Chondrocyte (in vitro differentiated cells): ENCODE measurements at places on chromosomes 6 and 20. TPM values are rescaled to one million over a fixed set of nuclear protein-coding genes. Genes with fewer than 3 reads are reported as not detected.

DNA sequence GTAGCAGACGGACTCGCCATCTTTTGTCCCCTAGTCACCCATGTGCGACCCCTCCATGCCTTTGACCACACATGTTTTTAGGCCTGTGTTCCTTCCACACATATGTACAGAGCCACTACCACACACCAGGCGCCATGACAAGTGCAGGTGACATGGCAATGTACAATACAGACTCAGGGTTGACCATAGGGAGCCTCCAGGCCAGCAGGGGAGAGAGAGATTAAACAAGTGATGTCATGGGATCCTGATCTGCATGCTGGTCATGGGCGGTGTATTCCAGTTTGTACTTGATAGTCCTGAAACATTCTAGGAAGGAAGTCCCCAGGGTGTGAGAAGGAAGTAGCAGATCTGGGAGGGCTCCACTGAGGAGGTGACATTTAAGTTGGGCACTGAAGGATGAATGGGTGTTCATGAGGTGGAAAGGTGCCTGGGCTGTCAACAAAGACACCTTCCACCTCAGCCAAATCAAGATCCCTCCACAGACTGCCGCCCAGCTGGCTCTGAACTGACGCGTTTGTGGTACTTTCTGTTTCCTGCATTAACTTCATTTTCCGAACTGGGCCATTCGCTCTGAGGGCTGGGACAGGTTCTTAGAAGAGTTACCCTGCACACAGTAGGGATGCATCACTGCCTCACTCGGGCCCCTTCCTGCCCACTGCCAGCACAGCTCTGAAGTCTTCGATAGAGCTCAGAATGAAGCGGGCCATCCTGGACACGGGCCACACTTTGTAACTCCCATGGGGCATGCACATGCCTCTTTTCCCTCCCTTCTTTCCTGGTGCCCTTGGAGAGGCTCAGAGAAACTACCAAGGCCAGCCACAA, 94.0 kb downstream of the NOL4L start:
- peak; percentile 30 for DNase-seq
- peaks cover 3% of the 10 kb centered on the region for H3K36me3 ChIP-seq
- no peaks in the 10 kb centered on the region for H3K27me3 ChIP-seq
- no peak overlapping the region for H3K27ac ChIP-seq
- no peak overlapping the region for H3K4me3 ChIP-seq
- no peaks in the 10 kb centered on the region for H3K4me1 ChIP-seq

DNA sequence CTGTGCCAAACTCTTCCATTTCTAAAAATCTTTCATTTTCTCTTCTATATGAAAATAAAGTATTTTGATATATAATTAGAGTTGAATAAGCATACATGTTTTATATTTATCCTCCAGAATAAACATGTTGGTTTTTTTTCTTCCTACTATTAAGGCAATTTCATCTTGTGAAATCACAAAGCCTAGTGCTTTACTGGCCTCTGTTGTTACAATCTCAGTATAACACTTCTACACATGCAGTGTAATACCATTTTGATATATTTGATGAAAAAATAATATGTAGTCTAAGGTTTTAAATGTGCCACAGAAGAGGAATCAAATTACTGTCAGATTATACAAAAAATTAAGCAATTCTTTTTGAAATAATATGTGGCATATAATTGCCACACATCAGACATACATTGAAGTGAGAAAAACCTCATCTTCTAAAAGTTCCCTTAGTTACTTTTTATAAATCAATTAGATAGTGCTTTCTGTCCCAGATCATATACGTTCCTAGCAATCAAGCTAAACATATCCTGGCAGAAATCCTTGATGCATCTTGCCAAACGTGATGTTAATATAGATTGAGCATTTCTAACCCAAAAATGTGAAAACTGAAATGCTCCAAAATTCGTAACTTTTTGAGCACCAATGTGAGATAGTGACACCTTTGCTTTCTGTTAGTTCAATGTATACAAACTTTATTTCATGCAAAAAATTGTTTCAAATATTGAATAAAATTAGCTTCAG, 225.1 kb upstream of the MANEA start:
- H3K27me3 ChIP-seq = peaks cover 10% of the 10 kb centered on the region
- no peaks in the 10 kb centered on the region for H3K4me1 ChIP-seq
- H3K27ac ChIP-seq = no peak overlapping the region
- no peak overlapping the region for H3K4me3 ChIP-seq
- DNase-seq = no peak

DNA sequence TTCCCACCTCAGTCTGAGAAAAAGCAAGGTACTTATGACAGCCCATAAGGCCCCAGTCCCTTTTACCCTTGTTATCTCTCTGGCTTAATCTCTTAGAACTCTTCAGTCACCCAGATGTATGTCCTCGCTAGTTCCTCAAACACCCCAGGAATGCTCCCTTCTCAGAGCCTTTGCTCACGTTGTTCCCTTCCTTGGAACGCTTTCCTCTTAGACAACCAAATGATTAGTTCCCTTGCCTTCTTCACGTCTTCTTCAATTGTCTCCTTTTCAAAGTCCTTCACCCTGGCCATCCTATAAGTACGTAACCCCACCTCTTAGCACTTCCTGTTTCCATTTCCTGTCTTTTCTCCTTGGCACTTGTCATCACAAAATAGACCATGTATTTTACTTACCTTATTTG, 1.1 kb upstream of the APOBEC2 start:
- no peak for DNase-seq
- no peak overlapping the region for H3K27ac ChIP-seq
- peaks cover 4% of the 10 kb centered on the region for H3K27me3 ChIP-seq

DNA sequence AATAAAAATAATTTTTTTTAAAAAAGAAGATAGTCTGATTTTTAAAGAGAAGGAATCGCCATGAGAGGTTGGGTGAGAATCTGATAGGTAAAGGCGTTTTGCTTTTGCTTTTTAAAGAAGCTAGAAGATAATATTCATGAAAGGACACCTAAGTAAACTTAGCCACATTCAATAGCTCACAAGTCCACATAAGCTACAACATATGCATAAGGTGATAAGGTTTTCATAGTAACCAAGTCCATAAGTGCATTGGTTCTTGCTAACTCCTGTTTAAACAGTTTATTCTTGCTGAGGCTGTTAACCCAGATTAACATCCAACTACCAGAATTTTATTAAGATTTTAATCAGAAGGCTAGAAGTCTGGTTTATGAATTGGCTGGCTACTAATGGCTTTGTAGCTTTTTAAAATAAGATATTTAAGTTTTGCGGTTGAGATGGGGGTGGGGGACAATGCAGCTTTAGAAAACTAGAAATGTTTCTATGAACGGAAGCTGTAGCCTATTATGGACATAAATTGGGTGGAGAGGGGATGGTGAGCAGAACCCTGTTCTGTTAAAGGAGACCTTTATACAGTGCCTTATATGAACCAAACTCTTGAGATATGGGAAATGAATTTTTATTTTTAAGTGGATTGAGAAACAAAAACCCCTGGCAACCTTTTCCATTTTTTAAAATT, 235.1 kb downstream of the ZFAND3 start:
- no peak overlapping the region for H3K4me3 ChIP-seq
- no peaks in the 10 kb centered on the region for H3K27me3 ChIP-seq
- no peak overlapping the region for H3K27ac ChIP-seq

GRCh38 chr6:164693944-164694343, 615.5 kb downstream of the C6orf118 start:
- no peak overlapping the region for H3K4me3 ChIP-seq
- H3K27ac ChIP-seq = no peak overlapping the region
- H3K4me1 ChIP-seq = no peaks in the 10 kb centered on the region
- no peaks in the 10 kb centered on the region for H3K27me3 ChIP-seq
- no peak for DNase-seq

GRCh38 chr20:35551503-35551902, 9.6 kb downstream of the ERGIC3 start:
- peaks cover 28% of the 10 kb centered on the region for H3K36me3 ChIP-seq
- DNase-seq = peak; percentile 55
- H3K4me1 ChIP-seq = no peaks in the 10 kb centered on the region

- no peaks in the 10 kb centered on the region for H3K27me3 ChIP-seq
- H3K4me1 ChIP-seq = no peaks in the 10 kb centered on the region
These were observed 73.1 kb downstream of the AGPAT4 start for GRCh38 chr6:161200610-161201370.

GRCh38 chr20:24616258-24617079, 147.0 kb downstream of the SYNDIG1 start:
- no peak overlapping the region for H3K4me3 ChIP-seq
- H3K27ac ChIP-seq = no peak overlapping the region
- H3K27me3 ChIP-seq = peaks cover 3% of the 10 kb centered on the region
- H3K4me1 ChIP-seq = peaks cover 5% of the 10 kb centered on the region

DNA sequence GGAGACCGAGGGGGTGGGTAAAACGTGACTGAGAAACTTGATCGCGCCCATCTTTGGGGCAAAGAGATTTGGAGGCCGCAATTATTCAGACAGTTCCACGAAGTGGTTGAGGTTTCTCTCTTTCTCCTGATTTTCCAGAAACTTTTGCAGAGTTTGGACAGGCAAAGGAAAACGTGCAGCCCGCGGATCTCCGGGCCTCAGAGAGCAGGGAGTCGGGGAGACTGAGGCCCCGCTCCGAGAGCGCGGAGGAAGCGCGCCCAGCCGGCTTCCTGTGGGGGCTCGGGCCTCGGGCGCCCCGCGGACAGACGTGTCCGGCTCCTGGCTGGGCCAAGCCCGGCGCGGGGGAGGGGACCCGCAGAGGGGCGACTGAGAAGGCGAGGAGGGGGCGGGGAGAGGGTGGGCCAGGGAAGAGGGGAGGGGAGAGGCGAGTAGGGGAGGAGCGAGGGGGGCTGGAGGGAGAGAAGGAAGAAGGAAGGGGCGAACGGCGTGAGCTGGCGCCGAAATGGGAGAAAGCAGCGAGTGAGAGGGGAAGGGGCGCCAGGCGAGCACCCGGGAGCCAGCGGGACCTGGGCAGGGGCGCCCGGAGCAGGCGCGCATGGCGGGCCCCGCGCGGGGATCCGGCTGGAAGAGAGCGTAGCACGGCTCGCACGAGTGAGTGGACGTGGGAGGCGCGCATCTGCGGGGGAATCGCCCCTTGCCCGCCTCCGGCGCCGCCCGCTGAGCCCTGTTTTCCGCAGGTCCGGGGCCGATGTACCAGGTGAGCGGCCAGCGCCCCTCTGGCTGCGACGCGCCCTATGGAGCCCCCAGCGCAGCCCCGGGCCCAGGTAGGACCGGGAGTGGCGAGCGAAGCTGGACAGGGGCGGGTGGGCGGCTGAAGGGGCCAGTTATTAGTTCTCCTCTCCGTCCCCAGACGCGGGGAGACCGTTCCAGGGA, at the start of gene MDFI:
MDFI (plus strand) TSS at position 467 of the 933 bp plus-strand sequence; CDS start at position 749, 282 bp downstream.
- H3K27me3 ChIP-seq = no peaks in the 10 kb centered on the region
- peak within 1 kb of the TSS; percentile 87 for H3K4me3 ChIP-seq
- H3K4me1 ChIP-seq = peaks cover 79% of the 10 kb centered on the region

DNA sequence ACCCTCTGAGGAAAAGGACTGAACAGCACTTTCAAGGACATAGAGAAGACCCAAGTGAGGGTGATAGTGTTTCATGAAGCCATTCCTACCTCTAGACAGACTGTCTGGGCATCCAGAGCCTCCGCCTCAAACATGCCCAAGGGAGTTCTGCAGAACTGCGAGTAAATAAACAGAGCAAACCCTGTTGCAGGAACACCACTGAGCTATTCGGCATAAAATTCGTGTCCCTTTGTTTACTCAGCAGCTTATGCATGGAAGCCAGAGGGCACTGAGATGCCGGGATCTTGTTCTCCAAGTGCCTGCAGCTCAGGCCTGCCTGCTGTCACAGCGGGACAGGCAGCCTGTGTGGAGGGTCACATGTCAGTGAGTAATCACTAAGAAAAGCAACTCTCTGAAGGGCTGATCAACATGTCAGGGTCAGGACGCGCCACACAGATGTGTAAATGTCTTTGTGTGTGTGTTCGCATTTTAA, 164.9 kb upstream of the HEY2 start:
- peak overlapping the region; percentile 89 for H3K27ac ChIP-seq
- H3K27me3 ChIP-seq = no peaks in the 10 kb centered on the region
- no peak for DNase-seq
- no peaks in the 10 kb centered on the region for H3K36me3 ChIP-seq
- H3K4me1 ChIP-seq = peaks cover 46% of the 10 kb centered on the region

- DNase-seq = no peak
- H3K27me3 ChIP-seq = peaks cover 41% of the 10 kb centered on the region
- H3K27ac ChIP-seq = no peak overlapping the region
- no peaks in the 10 kb centered on the region for H3K36me3 ChIP-seq
These were observed 54.2 kb upstream of the FAM83D start for GRCh38 chr20:38872036-38872435.

DNA sequence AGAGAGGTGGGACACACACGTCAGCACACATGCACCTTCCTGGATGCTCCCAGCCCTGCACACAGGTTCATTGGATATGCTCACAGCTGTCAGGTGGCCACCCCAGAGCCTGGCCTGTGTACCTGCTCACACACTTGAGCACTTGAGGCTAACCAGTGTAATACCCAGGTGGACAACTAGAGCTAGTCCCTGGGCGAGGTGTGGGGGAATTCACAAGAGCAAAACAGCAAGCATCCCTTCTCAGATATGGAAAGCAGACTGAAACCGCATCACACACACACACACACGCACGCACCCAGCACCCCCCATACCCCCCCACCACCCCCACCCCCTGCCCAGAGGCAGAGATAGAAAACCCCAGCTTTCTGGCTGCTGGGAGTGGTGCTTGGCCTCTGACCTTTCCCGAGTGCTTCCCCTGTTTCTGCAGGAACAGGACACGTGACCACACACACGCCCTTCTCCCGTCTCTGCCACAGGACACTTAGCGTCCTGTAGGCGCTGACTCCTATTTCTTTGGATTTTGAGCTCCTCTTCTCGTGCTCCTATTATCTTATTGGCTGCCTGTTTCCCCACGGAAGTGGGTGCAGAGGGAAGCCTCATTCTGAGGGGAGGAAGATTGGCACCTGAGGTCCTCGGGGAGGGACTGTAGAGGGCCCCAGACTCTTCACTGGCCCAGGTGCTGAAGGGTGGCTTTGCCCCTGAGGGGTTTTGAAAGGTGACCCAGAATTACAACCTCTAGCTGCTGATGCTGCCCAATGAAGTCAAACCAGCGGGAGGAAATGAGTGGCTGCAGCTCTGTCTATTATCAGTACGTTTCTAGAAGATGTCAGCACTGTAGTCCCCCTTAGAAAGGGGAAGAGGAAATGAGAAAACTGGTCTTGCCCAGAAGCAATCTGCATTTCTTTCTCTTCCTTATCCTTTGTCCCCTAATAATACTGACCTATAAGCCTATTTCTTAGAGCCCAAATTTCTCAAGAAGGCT, 65.8 kb downstream of the SYTL3 start:
- no peak overlapping the region for H3K4me3 ChIP-seq
- no peak for DNase-seq
- H3K27ac ChIP-seq = no peak overlapping the region
- H3K4me1 ChIP-seq = peaks cover 5% of the 10 kb centered on the region

GRCh38 chr20:53921443-53921973, 148.9 kb downstream of the BCAS1 start:
- H3K4me3 ChIP-seq = no peak overlapping the region
- H3K36me3 ChIP-seq = no peaks in the 10 kb centered on the region
- H3K27me3 ChIP-seq = no peaks in the 10 kb centered on the region
- no peak overlapping the region for H3K27ac ChIP-seq

- H3K4me3 ChIP-seq = no peak overlapping the region
- no peaks in the 10 kb centered on the region for H3K36me3 ChIP-seq
- H3K27me3 ChIP-seq = peaks cover 49% of the 10 kb centered on the region
These were observed 160.4 kb downstream of the NRN1 start for GRCh38 chr6:5846335-5846734.

- no peak overlapping the region for H3K27ac ChIP-seq
- peaks cover 19% of the 10 kb centered on the region for H3K4me1 ChIP-seq
These were observed 4.6 kb upstream of the RSPH3 start for GRCh38 chr6:159004592-159004991.

The WFDC10B gene
- total RNA-seq = not detected in 3 replicates

The SEL1L2 gene
- not detected in 3 replicates for total RNA-seq

The KIF6 gene
- 0.62 to 2.4 TPM (median 1.1 TPM) in 3 replicates for total RNA-seq

The NEURL2 gene
- 1.8 to 3.0 TPM (median 2.7 TPM) in 3 replicates for total RNA-seq

The ABRACL gene
- 10.4 to 20.2 TPM (median 17.2 TPM) in 3 replicates for total RNA-seq

The TSPO2 gene
- total RNA-seq = not detected in 3 replicates

The HDGFL1 gene
- total RNA-seq = not detected in 3 replicates

The CNR1 gene
- not detected in 3 replicates for total RNA-seq
